ENCODE measurements at places on chromosomes 4 and X. TPM values are rescaled to one million over a fixed set of nuclear protein-coding genes. Genes with fewer than 3 reads are reported as not detected.

LEF1 gene
- 2.5 TPM for total RNA-seq

SPARCL1 gene
- 0.17 TPM for total RNA-seq

FATE1 gene
- total RNA-seq: not detected

GRCh38 chrX:7586126-7586525, 256.8 kb upstream of the VCX start:
- no peak for DNase-seq

DNA sequence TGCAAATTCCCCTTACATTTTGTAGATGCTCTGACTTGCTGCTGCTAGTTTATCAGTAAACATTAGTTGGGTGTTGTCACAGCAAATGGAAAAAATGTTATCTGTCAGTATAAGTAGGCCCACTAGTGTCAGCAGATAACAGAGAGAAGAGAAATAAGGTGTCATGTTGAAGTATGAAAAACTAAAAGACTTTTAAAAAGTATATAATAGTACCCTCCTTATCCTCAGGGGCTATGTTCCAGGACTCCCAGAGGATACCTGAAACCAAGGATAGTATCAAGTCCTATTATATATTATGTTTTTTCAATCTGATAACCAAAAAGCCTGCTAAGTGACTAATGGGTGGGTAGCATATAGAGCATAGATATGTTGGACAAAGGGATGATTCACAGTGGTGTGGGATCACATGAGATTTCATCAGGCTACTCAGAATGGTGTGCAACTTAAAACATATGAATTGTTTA, 11.6 kb upstream of the BMP2K start:
- no peak for DNase-seq

DNA sequence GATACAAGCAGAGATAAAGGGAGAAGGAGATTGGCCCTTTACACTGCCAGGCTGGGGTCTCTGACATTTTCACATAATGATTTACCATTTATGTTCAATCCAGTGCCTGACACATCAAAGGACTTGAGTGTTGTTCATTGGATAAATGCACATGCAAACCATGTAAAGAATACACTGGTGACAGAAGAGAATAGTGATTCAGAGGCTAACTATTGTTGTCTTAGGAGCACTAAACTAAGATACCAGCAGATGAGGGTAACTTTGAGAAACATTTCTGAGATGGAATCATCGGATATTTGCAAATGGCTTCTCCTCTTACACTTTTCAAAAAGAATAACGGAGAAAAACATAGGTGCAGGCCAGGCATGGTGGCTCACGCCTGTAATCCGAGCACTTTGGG, 67.3 kb upstream of the HHIP start:
- no peak for DNase-seq

DNA sequence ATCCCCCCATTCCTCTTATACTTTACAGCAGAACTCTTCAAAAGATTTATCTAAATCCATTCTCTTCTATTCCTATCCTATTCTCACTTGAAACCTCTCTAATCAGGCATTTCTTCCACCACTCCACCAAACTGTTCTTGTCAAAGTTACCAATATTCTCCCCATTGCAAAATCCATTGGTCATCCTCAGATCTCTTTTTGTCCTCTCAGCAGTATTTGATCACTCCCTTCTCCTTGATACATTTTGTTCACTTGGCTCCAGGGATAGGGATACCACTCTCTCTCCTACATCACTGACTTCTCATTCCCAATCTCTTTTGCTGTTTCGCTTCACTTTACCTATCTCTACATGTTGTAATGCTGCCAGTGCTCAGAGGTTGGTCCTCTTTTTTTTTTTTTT, 2.8 kb upstream of the MTMR8 start:
- no peak for DNase-seq

DNA sequence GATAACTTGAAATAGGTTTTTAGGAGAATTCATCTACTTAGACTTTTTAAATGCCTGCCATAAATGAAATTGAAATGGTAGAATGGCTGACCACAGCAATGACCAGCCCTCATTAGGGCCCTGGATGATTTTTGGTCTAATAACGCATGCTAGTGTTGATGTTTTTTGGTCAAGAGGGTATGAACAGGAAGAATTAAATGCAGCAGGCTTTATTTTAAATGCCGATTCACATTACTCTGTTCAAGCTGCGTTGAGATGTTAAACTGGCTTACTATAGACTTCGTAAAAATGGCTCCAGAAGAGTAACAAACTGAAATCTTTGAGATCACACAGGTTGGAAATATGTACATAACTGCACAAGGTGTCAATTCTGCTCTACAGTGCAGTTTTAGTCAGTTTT, 14.6 kb downstream of the DDX3X start:
- no peak for DNase-seq

- no peak for DNase-seq
Measured at GRCh38 chr4:140052050-140052449, 101.9 kb downstream of the MAML3 start.

- DNase-seq: no peak
Measured at GRCh38 chr4:42101446-42101975, 50.9 kb downstream of the BEND4 start.

DNA sequence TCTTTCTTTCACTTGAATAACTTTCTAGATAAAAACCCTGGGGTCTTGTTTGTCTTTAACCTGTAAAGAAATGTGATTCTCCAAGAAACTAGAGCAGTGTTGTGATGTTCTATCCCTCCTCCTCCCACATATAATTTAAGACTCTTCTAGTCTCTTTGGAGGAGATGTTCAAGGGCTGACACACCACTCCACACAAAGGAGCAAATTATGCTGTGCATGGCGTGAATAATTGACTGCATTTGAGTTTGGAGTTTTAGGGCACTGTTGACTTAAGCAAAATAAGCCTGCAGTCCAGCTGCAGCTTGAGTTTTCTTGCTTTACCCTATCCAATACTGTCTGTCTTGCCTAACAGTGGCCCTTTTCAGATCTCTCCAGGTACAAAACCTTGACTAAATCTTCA, 119.7 kb downstream of the CHRDL1 start:
- no peak for DNase-seq

DNA sequence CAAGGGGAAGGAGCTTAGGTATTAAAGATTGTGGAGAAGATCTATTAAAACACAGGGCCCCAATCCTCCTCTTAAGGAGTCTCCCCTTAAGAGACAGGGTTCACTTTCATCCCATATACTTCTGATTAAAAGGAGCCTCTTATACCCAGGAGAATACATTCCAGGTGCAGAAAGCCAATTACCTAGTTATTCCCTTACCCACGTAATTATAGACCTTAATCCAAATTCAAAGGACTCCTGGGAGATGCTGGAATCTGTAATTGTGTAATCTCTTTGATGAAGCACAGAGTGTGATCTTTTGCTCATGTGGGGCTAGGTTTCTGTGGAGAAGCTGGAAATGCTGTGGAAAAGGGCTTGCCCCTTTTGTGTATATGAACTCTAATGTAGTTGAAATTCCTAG, 1.4 kb upstream of the SEC24B start:
- DNase-seq: no peak

- DNase-seq: no peak
Measured at GRCh38 chrX:101206471-101206870, 13.1 kb upstream of the DRP2 start.

- no peak for DNase-seq
Measured at GRCh38 chr4:75042601-75043208, 109.8 kb downstream of the PARM1 start.

- DNase-seq: no peak
Measured at GRCh38 chr4:66590488-66591215, 920.4 kb upstream of the EPHA5 start.

- DNase-seq: no peak
Measured at GRCh38 chr4:164946810-164947209, 30.6 kb downstream of the TRIM61 start.

DNA sequence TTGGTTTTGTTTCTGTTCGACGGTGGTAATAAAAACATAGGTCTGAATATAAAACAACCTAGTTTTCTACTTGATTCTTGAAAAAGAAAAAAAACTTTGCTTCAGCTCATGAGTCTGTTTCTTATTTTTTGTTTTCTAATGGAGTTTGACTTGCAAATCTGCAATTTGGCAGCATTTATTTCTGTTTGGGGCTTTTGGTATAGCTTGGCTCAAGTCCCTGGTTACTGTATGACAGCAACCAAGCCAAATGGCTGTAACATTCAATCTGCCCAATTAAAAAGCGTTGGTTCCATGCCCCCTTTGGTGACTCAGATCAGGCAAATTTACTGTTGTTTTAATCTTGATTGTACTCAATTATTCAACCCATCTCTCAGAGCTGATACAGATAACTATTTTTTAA, 263.4 kb downstream of the GRIA3 start:
- DNase-seq: no peak

DNA sequence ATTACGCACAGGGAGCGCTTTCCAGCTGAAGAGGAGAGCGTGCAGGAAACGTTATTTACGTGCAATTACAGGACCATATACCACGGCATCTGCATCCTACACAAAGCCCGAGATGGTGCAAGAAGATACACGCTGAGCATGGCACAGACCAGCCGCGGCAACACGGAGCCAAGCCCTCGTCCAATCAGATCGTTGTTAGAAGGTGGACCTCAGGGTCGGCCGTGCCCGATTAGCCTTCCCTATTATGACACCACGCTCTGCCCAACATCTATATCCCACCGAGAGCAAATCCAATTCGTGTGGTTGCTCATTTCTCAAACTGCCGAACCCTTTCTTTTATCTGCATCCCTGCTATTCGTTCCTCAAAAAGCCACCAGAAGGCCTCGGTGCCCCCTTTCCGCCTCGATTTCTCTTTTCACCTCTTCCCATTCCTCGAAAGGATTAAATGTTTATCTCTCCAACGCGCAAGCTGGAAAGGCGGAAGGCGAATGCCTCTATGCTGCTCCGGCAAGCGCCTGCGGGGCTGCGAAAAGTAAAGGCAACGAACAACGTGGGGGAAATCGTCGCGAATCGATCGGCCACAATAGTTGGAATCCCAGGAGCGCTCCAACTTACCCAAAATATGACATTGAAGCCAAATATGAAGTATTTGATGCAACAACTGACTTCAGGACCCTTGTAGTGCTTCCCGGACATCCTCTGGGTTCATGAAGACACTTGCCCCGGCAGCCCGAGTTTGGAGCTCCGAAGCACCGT, 702 bp downstream of the TSPAN5 start:
- peak; percentile 68 for DNase-seq

DNA sequence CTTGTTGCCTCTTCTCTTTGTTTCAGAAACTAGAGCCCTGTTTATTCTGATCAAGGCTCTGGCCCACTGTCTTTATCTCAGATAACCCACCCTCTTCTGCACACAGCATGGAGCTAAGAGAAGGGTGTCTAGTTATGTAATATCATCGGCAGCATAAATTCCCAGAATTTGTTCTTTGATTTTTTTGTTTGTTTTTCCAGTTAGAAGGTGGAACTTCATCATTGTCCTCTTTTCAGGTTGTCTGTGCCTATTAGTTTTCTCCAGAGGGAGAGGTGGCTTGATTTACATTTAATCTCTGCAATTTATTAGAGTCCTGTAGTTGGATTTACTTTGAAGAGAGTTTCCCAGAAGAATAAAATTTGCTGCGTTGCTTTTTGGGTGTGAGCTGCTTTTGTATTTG, 15.2 kb upstream of the F11 start:
- no peak for DNase-seq

DNA sequence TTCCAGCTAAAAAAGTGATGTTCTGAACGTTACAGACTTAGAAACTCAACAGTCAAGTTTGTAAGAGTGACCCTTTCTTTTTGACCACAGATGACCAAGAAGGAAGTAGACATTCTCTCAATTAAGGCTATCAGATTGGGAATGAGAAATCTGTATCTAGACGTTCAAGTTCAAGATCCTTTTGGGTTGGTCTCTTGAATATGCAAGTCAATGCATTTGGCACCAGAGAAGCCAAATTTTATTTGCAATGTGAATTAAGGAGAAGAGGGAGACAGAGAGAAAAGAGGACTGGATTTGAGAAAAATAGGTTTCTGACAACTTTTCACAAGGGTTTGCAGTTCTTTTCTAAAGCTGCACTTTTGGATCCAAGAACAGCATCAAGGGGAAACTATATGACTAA, 17.5 kb upstream of the SULT1E1 start:
- DNase-seq: no peak

GRCh38 chrX:154732421-154733065, 18.3 kb downstream of the GAB3 start:
- no peak for DNase-seq

- DNase-seq: no peak
Measured at GRCh38 chr4:48022192-48022799, 5.7 kb downstream of the NIPAL1 start.

Data from H9 (cell line).